ENCODE measurements at places on chromosomes 7 and 10.

DNA sequence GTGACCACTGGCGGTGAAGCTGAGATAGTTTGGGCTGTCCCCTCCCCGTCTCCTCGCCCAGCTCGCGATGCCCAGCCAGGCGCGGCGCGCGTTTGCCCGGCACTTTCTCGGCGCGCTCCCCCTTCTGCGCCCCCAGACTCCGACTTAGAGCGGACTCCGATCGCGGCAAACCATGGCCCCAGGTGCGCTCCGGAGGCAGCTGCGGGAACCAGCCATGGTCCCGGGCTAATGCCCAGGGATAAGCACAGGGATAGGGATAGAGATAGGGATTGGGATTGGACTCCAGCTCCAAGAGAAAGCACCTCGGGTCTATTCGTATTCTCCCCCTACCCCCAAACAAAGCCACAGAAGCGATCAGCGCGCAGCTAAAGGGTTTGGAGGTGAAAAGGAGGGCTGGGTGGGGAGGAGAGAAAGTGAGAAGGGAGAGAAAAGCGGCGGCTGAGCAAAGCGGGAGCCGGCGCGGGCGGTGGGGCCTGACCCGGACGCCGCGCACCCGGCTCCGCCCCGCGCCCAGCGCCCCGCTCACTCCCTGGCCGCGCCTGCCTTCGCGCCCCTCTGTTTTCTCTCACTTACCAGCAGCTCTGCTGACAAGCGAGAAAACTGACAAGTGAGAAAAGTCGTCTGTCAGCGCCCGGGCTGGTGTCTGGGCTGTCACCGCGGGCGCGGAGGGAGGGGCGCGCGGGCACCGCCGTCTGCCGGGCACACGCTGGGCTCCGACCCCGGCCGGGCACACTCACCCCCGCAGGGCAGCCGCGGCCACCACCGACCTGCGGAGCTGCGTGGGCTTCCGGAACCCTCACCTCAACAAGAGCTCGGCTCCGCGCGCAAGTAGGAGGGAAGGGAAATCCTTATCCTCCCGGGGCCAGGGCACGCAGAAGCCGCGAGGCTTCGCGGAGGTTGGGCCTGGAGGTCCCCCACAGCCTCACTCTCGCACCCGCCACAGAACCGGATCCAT is at the start of gene PDE1C:
Gene PDE1C, minus strand, starts transcription at position 2 of the 955 bp plus-strand sequence.
- DNase-seq = no peak

DNA sequence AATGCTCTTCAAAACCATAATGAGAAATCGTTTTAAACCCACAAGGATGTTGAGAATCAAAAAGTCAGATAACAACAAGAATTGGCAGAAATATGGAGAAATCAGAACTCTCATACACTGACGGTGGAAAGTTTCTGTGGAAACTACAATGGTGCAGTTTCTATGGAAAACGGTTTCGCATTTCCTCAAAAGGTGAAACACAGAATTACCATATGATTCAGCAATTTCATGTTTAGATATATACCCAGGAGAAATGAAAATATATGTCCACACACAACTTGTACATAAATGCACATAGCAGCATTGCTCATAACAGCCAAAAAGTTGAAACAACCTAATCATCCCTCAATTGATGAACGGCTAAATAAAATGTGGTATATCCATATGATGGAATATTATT is 218.2 kb downstream of the ARL4A start:
- no peak for DNase-seq

DNA sequence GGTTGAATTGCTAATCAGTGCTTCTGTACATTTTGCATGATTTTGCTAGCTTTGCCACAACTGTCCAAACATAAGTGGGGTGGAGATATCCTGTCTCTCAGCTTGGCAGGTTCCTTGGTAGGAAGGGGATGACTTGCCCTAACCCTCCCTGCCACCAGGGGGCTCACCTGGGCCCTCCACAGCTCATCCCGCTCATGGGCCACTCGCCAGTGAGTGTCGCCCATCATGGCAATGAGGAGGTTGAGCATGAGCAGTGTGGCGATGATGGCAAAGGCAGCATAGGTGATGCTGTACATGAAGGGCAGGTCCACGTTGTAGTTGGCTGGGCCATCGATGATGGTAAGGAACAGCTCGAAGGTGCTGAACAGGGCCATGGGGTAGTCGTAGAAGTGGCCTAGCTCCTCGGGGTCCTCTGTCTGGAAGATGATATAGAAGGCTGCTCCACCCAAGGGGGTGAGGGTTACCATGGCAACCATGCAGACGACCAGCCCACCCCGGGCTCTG is 12.2 kb downstream of the TRPV6 start:
- DNase-seq = no peak

GRCh38 chr10:52514481-52514880 is 200.4 kb downstream of the DKK1 start:
- no peak for DNase-seq

DNA sequence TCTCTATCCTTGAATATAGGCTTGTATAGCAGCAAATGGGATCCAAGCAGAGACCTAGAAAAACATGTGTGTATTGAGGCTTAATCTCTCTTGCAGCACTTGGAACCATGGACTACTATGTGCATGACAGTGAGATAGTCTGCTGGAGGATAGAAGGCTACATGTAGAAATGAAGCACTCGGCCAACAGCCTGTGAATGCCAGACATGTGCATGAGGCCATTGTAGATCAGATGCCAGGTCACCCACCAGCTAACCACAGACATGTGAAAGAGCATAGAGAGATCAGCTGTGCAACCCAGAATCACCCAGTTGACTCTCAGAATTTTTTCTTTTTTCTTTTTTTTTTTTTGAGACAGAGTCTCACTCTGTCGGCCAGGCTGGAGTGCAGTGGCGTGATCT is 90.9 kb downstream of the NT5C2 start:
- no peak for DNase-seq

DNA sequence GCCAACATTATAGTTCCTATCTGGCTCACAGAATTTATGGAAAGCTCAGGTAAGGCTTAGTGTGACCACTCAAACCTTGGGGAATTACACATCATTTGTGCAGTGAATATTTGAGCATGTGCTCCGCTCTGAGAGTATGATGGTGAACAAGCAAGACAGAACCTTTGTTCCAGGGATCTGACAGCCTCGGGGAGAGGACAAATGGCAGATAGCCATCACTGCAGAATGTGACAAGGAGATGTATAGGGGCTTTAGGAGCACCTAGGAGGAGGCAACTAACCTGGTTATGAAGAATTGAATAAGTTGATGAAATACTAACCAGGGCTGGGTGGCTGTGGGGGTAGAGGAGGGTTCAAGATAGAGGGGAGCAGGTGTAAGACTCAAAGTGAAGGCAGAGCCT is 290.5 kb downstream of the GFRA1 start:
- DNase-seq = no peak

- no peak for DNase-seq
Measured at GRCh38 chr10:81036257-81036656, 498.6 kb downstream of the SH2D4B start.

DNA sequence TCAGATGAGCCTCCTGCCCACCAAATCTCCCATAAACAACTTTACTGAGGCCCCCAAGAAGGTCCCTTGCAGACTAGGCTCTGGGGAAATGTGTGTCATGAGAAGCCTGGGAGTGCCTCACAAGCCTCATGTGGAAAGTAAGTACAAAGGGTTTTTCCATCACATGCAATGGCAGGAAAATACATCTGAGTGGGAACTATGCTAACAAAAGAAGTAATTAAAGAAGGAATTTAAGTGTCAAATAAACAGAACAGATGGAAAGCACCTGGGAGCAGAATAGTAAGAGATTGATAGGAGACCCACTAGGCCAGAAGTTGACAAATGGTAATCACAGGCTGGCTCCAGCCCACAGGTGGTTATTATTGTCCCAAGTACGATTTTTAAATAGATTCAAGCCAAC is 20.5 kb downstream of the GSAP start:
- DNase-seq = no peak

- no peak for DNase-seq
Measured at GRCh38 chr10:7119325-7120015, 291.4 kb downstream of the SFMBT2 start.

DNA sequence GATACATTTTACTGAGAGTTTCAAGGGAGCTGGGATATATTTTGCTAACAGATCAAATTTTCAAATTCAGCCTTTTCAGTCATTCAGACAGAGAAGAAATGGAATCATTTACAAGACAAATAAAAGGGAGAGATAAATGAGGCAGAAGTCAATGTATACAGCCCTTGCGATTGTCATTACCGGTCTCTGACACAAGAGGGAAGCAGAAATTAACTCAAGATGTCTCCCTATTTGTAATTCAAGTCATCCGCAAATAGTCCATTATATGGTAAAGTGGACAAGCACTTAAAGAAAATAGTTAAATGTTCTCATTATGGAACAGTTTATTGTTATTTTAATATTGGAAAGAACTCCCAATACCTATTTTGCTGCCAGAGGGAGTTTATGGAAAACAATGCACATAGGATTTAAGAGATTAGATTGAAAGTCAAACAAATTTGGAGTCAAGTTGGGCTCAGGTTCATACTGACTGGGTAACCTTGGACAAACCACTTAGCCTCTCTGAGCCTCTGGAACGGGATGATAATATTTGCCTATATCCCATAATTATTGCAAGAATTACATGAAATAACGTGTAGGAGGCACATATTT is 89.3 kb upstream of the PRKCQ start:
- DNase-seq = no peak

DNA sequence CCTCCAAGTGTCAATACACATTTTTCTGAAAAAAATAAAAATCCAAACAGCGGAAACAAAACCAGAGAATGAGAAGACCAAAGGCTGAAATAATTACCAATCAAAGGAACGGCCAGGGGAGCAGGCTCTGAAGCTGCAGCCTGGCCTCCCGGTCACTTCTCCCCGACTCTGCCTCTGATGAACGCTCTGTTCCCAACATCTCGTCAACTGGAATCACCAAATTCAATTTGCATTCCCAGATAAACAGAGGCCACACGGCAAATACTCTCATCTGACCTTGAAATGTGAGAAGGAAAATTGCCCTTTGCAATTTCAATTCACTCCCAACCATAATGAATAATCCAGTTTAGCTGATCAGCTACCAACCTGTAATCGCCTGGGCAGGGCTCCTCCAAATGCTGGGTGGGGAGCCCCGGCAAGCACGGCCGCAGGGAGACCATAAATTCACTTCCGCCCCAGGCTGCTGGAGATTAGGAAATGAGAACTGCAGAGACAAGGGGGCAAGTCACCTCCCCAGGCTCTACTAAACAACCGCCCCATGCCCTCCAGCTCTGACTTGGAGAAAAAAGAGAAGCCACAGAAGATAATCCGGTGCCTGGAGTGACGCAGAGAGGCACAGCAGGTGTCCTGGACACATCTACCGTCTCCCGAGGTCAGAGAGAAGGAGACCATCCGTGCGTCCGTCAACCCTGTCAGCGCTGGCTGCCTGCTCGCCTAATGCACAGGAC is 153.2 kb downstream of the MAD1L1 start:
- DNase-seq = no peak

GRCh38 chr7:93895859-93896600 is 5.5 kb upstream of the TFPI2 start:
- no peak for DNase-seq

DNA sequence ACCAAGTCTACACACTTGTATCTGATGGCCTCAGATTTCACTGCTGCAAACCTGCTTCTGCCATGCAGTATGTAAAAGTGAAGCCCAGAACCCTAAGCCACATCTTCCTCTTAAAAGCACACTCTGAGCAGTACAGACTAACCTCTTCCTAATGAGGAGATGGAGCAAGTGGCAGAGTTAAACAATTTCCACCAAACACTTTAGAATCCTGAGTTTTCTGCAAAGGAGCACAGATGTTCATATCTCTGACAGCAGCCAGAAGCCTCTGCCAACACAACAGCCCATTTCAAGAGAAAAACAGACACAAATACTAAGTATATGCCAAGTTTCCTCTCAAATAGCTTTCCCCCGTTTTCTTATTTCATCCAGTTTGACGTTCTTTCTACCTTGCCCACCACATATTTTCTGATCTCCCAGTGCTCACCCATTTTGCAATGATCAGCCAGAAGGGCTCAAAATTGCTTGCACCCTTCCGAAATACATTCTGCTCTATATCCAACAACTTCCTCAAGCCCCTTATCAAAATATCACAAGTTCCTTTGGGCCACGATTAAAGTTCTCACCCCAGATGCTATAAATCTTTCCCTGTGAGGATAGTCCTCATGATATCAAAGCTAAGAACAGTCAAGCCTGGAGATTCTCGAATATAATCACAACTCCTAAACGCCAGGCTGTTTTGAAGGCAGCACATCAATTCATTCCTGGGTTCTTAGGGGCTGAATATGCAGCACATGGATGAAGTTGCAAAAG is 27.5 kb downstream of the ELMO1 start:
- DNase-seq = no peak

DNA sequence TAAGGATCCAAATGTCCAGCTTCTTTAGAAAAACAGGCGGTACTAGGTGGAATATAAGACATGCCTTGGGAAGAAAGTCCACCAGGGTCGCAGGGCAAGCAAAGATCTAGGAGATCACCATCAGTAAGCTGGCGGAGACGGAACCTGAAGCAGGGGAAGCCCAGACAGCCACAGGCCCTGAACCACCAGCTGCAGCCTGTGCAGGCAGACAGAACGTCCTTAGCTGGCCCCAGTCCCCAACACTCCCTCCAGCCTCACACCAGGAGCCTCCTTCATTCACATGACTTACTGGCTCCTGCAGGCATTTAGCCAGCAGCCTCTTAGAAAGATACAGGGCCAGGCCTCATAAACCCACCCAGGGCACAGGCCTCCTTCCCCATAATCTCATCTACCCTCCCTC is 17.4 kb downstream of the RGS10 start:
- DNase-seq = no peak

DNA sequence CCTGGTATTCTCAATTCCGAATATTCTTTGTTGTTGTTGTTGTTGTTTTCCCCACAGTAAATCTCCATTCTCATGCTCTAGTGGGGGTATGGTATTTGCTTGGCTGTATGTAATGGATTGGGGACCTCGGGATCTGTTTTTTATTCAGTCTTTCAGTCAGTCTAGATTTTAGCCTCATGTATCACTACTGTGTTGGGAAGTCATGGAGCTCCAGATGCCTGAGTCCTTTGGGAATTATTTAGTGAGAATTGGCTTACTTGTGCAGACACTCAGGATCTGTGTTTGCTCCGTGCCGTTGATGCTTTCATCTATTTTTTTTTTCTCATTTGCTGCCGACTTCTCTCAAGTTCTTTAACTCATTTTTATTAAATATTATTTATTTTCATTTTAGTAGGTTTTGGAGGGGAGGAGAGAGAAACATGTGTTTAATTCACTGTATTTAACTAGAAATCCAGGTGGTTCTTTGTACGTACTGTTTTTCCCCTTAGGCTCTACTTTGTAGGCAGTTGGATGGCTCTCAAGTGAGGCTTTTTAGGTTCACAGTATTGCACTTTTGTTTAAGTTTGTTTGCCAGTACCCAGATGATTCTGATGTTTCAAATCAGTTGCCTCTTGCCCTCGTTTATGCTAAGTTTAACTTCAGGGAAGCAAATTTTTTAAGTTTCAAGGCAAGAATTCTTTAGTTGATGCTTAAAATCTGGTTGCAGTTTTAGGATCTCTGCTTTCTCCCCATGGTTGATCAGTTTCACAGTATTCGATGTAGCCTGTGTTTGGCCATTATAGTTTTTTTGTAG is 36.9 kb downstream of the ZNRF2 start:
- DNase-seq = no peak

GRCh38 chr10:50874723-50875122 is 10.7 kb downstream of the A1CF start:
- no peak for DNase-seq

Data from T follicular helper cell (primary cell).